ENCODE measurements at places on chromosomes 5 and 9. TPM values are rescaled to one million over a fixed set of nuclear protein-coding genes. Genes with fewer than 3 reads are reported as not detected.

GRCh38 chr5:106699796-106700195 lies 970.9 kb downstream of the EFNA5 start:
- no peak for DNase-seq
- no peaks in the 10 kb centered on the region for H3K36me3 ChIP-seq
- H3K27me3 ChIP-seq, result no peaks in the 10 kb centered on the region
- no peaks in the 10 kb centered on the region for H3K4me1 ChIP-seq
- H3K27ac ChIP-seq, result no peak overlapping the region

DNA sequence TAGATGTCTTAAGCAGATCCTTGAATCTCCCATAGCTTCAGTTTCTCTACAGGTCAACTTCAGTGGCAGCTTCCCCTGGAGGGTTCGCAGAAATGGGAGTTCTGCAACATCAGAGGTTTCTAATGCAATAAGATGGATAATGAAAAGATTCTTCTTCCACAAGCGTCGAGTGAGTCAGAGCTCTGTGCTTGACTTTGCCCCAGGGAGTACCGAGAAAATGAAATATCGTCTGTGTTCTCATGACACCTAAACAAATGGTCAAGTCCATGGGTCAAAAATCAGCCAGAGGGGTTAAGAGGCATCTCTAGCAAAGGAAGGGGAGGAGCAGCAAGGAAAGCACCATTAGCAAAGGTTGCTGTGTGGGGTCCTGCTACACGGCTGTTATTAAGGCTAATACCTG lies 3.2 kb upstream of the ADRA1B start:
- H3K4me1 ChIP-seq, result peaks cover 78% of the 10 kb centered on the region
- no peaks in the 10 kb centered on the region for H3K36me3 ChIP-seq
- H3K27me3 ChIP-seq, result no peaks in the 10 kb centered on the region
- H3K27ac ChIP-seq, result peak overlapping the region; percentile 89

- peaks cover 19% of the 10 kb centered on the region for H3K36me3 ChIP-seq
- DNase-seq, result no peak
- peaks cover 57% of the 10 kb centered on the region for H3K4me1 ChIP-seq
- peak overlapping the region; percentile 99 for H3K4me3 ChIP-seq
Measured at GRCh38 chr9:72360324-72360723, 4.7 kb downstream of the ZFAND5 start.

DNA sequence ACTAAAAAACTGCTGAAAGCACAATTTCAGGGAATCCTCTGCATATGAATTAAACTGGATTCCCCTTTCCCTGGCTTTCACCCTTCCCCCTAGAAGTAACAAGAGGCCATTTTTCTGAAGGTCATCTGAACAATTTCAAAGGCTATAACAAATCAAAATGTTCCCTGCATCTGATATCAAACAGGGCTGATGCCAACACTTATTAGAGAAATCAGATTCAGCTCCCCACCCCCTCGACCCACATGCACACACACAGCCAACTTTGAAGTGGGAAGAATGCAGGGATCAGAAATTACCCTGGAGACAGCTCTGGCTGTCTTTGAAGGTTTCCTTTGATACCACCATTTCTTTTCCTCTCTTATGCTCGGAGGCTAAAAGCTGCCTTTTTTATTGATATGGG lies 149.0 kb upstream of the RAPGEF1 start:
- no peak for DNase-seq
- H3K4me3 ChIP-seq, result no peak overlapping the region
- no peaks in the 10 kb centered on the region for H3K4me1 ChIP-seq
- H3K36me3 ChIP-seq, result peaks cover 6% of the 10 kb centered on the region
- H3K27ac ChIP-seq, result no peak overlapping the region

- H3K27ac ChIP-seq, result no peak overlapping the region
- DNase-seq, result no peak
- H3K4me1 ChIP-seq, result no peaks in the 10 kb centered on the region
Measured at GRCh38 chr9:129242971-129243561, 65.0 kb upstream of the IER5L start.

TOR4A gene
- total RNA-seq, result 26.4 TPM

GRCh38 chr9:23765561-23765960 lies 60.5 kb downstream of the ELAVL2 start:
- no peaks in the 10 kb centered on the region for H3K27me3 ChIP-seq
- DNase-seq, result no peak
- no peaks in the 10 kb centered on the region for H3K36me3 ChIP-seq
- no peaks in the 10 kb centered on the region for H3K4me1 ChIP-seq
- no peak overlapping the region for H3K27ac ChIP-seq

HK3 gene
- 26.1 TPM for total RNA-seq

DNA sequence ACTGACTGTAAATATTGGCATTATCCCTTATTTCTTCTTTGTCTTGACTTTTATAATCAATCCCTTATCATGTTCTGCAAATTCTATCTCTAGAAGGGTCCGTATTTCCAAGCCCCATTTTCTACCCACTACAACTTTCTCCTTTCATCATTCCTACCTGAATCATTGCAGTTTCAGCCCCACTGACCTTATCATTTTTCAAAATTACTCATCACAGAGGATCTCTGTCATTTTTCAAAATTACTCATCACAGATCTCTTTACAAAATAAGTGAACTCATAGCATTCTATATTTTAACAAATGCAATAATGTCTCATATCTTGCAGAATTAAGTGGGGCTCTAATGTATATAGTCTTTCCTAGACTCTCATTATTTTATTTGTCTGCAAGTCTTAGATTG lies 256.9 kb upstream of the COX7C start:
- H3K4me1 ChIP-seq, result no peaks in the 10 kb centered on the region
- no peaks in the 10 kb centered on the region for H3K36me3 ChIP-seq
- no peak for DNase-seq
- no peak overlapping the region for H3K4me3 ChIP-seq
- no peak overlapping the region for H3K27ac ChIP-seq

APBA1 gene
- total RNA-seq, result 6.8 TPM

LCN9 gene
- not detected for total RNA-seq

DNA sequence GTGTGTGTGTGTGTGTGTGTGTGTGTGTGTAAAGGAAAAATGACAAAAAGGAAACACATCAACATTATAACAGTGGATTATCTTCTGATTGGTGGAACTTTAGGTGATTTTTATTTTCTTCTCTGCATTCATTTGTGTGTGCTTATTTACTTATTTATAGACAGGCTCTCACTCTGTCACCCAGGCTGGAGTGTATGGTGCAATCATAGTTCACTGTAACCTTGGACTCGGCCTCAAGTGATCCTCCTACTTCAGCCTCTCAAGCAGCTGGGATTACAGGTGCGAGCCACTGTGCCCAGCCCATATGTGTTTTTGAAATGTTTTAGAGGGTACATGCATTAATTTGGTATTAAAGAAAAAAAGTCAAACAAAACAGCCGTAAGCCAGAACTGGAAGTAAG lies 39.1 kb downstream of the FAT2 start:
- H3K4me1 ChIP-seq, result no peaks in the 10 kb centered on the region
- no peak for DNase-seq
- no peak overlapping the region for H3K27ac ChIP-seq
- no peak overlapping the region for H3K4me3 ChIP-seq

GRCh38 chr5:127342364-127342763 lies 51.8 kb downstream of the MEGF10 start:
- no peak for DNase-seq
- H3K27me3 ChIP-seq, result no peaks in the 10 kb centered on the region
- H3K4me3 ChIP-seq, result no peak overlapping the region
- H3K4me1 ChIP-seq, result no peaks in the 10 kb centered on the region
- no peaks in the 10 kb centered on the region for H3K36me3 ChIP-seq
- no peak overlapping the region for H3K27ac ChIP-seq

DNA sequence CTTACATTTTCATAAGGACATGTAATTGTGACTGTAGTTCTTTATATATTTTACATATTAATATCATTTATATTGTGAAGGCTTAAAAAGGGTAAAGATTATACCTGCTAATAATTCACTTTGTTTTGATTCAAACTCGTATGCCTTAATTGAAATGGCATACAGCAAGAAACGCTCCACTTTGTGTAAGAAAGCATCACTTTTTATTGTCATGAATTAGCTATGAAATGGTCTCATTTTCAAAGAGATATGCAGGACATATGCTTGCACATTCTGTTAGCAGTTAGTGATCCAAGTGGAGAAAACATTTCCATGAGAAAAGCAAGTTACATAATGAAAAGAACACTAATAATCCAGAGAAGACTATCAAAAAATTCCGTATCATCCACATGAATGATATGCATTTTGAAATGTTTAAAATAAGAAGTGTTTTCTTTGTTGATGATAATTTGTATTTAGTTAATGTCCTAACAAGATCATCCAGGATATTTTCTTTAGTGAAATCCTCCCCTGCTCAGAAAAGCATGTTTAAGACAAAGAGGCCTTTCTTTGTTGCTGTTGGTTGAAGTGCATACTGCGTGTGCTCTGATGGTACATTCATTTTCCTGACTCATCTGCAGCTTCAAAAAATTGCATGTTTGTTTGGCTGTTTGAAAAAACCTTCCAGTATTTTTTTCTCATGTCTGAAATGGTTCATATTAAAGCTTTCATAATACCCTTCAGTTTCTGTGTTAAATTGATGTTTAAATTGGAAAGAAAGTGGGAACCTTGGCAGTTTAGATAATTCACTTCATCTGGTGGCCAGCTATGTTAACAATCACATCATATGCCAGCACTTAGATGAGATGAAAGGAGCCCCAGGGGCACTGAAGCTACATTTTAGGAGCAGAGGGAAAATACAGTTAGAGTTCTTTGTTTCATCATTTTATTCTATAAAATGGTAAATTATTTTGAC lies 242.2 kb downstream of the CSNK1G3 start:
- no peak for DNase-seq
- H3K36me3 ChIP-seq, result no peaks in the 10 kb centered on the region
- H3K27ac ChIP-seq, result no peak overlapping the region
- H3K4me1 ChIP-seq, result peaks cover 25% of the 10 kb centered on the region
- no peaks in the 10 kb centered on the region for H3K27me3 ChIP-seq

GRCh38 chr5:39424736-39425637 lies at the start of gene DAB2:
DAB2 (minus strand) TSS chr5:39424980; CDS start chr5:39394320, 30,660 bp downstream.
- H3K4me3 ChIP-seq, result peak within 1 kb of the TSS; percentile 87
- H3K27me3 ChIP-seq, result no peaks in the 10 kb centered on the region
- peak; percentile 73 for DNase-seq
- H3K27ac ChIP-seq, result peak within 1 kb of the TSS; percentile 85
- no peaks in the 10 kb centered on the region for H3K36me3 ChIP-seq

DNA sequence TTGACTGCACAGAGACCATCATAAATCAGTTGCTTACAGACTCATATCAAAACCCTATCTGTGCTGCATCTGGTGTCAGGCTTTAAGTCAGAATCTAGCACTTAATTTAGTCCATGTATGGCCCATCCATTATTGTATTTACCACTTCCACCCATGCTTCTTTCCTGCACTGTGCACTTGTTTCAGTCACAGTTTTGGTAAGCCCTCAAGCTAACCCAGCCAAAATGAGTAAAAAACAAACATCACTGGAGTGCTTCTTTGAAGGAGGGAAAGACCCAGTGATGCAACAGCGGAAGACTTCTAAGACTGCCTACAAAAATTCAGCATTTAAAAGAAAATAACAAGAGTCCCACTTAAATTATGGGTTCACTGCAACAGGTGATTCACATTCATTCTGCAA lies 69.0 kb downstream of the FGF10 start:
- DNase-seq, result no peak
- no peaks in the 10 kb centered on the region for H3K27me3 ChIP-seq
- H3K36me3 ChIP-seq, result no peaks in the 10 kb centered on the region
- H3K27ac ChIP-seq, result no peak overlapping the region

GRCh38 chr9:130316430-130316829 lies 50.9 kb downstream of the HMCN2 start:
- no peaks in the 10 kb centered on the region for H3K4me1 ChIP-seq
- H3K27me3 ChIP-seq, result no peaks in the 10 kb centered on the region
- no peaks in the 10 kb centered on the region for H3K36me3 ChIP-seq
- DNase-seq, result no peak

GRCh38 chr5:125263356-125263755 lies 516.9 kb upstream of the ZNF608 start:
- DNase-seq, result no peak
- no peaks in the 10 kb centered on the region for H3K4me1 ChIP-seq
- H3K27me3 ChIP-seq, result no peaks in the 10 kb centered on the region
- H3K4me3 ChIP-seq, result no peak overlapping the region

DNA sequence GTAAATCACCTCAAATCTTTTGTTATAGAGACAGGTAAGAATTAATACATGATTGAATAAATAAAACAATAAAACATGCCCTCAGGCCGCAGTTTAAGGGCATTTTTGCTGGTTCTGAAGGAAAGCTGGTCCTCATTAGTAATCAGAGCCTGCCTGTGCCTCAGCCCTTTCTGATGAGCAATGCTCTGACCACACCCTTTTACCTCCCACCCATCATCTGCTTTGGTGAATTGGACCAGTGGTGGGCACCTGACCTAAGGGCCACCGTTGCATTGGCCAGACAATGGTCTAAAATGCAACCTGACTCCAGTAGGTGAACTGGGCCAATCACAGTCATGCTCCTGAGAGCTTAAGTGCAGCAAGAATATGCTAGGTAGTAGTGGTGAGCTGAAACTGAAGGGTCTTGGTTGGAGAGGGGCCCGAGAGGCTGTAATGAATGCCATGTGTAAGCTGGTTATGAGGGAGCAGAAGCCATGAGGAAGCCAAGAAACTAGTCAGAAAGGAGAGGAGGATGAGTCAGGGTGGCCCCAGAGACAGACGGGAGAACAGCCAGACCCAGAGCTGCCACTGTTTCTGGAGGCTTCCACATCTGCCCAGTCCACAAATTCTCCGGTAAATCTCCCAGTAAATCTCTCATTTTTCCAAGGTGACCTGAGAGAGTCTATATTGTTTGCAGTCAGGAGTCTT lies 45.5 kb upstream of the ZSWIM6 start:
- no peaks in the 10 kb centered on the region for H3K27me3 ChIP-seq
- no peaks in the 10 kb centered on the region for H3K36me3 ChIP-seq
- no peak overlapping the region for H3K27ac ChIP-seq
- no peak for DNase-seq

SPINK4 gene
- total RNA-seq, result not detected

DNA sequence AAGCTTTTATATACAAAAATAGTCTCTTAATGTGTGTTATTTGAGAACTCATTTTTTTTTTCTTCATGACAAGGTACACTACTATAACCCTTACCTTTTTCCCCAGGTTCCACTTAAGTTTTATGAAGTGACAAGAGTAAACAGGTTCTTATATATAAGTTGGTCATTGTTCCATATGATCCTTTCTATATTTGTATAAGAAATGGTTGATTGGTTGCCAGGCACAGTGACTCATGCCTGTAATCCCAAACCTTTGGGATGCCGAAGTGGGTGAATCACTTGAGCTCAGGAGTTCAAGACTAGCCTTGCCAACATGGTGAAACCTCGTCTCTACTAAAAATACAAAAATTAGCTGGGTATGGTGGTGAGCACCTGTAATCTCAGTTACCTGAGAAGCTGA lies 108.3 kb downstream of the PCSK1 start:
- H3K27me3 ChIP-seq, result no peaks in the 10 kb centered on the region
- no peaks in the 10 kb centered on the region for H3K36me3 ChIP-seq
- H3K27ac ChIP-seq, result no peak overlapping the region
- DNase-seq, result no peak
- H3K4me1 ChIP-seq, result peaks cover 13% of the 10 kb centered on the region

GRCh38 chr5:10469253-10470050 lies 27.8 kb downstream of the ROPN1L start:
- no peak overlapping the region for H3K4me3 ChIP-seq
- H3K36me3 ChIP-seq, result no peaks in the 10 kb centered on the region
- H3K4me1 ChIP-seq, result no peaks in the 10 kb centered on the region

Data from thoracic aorta (tissue), 2 donors.